ENCODE measurements at places on chromosomes 3 and 15.

DNA sequence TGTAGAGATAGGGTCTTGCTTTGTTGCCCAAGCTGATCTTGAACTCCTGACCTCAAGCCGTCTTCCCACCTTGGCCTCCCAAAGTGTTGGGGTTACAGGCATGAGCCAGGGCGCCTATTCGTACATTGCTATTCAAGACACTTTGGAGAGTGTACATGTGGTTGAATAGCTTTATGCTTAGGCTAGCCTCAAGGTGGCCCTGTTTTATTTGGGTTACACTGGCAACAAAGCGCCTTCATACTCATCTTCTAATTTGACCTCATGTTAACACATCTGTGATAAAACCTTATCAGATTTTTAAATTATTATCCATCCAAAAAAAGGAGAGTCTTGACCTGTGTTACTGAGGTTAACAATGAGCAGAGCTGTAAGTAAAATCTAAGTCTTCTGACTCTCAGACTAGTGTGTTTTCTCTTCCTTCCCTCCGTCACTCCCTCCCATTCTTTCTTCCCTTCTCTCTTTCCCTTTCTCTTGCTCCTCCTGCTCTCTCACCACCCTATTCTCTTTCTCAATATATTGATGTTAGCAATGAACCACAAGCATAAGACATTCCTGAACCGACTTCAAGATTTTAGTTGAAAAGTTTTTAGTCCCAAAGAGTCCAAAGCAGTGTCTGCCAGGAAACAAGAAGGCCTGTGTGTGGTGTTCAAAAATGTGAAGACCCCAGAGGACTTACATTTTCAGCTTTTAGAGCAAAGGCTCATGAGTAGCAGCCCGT lies 603.7 kb upstream of the CFAP20DC start:
- DNase-seq, result no peak

DNA sequence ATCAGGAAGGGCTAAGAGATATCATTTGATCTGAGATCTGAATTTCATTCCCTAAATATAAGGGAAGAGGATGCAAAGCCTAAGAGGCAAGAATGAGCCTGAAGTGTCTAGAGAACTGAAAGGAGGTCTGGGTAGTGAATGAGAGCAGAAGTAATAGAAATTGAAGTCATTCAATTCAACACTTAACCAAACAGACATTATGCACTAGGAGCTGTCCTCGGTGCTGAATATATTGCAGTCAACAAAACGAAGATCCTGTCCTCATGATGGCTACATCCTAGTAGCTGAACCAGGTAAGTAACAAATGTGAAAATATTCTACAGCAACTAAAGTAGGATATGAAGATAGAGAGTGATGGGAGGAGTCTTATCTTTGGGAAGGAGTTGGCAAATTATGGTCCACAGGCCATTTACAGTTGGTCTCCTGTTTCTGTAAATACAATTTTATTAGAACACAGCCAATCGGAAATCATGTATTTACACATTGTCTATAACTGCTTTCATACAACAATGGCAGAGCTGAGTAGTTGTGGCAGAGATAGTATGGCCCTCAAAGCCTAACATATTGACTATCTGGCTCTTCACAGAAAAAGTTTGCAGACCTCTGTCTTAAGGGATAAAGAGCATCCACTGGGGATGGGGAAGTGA lies 192.9 kb upstream of the CADPS start:
- DNase-seq, result no peak

DNA sequence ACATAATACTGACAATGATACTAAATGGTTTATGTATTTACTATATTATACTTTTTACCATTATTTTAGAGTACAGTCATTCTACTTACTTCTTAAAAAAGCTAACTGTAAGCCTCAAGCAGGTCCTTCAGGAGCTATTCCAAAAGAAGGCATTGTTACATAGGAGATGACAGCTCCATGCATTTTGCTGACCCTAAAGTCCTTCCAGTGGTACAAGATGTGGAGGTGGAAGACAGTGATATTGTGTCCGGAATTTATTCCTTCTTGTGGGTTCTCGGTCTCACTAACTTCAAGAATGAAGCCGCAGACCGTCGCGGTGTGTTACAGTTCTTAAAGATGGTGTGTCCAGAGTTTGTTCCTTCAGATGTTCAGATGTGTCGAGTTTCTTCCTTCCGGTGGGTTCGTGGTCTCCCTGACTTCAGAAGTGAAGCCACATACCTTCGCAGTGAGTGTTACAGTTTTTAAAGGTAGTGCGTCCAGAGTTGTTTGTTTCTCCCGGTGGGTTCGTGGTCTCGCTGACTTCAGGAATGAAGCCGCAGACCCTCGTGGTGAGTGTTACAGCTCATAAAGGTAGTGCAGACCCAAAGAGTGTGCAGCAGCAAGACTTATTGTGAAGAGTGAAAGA lies 20.9 kb downstream of the AVEN start:
- no peak for DNase-seq

- no peak for DNase-seq
Measured at GRCh38 chr3:185646382-185647133, 60.5 kb downstream of the SENP2 start.

DNA sequence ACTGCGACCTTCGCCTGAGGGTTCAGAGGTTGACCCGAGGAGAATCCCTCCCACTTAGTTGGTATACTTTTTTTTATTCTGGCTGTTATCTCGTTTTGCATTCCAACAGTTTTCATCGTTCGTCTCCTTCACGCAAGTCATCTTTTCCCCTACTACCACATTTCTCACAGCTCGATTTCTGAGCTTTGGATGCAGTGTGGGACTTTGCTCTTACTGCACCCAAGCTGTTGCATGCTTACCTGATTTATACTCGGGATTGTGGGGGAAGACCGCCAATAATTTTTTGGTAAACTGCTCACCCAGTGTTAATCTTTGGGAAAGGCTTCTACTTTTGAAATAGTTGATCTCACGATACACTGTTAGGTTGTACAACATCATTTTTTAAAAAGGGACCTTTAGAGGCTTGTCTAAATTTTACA lies 702 bp downstream of the TBC1D23 start:
- no peak for DNase-seq

- DNase-seq, result no peak
Measured at GRCh38 chr15:40263024-40263754, 19.7 kb downstream of the ANKRD63 start.

- no peak for DNase-seq
Measured at GRCh38 chr3:53144862-53145712, 14.9 kb upstream of the RFT1 start.

GRCh38 chr15:73385205-73385604 lies 16.4 kb upstream of the HCN4 start:
- DNase-seq, result no peak

GRCh38 chr3:141321109-141321497 lies 47.2 kb upstream of the ZBTB38 start:
- no peak for DNase-seq

- no peak for DNase-seq
Measured at GRCh38 chr15:65384505-65384894, 6.7 kb upstream of the IGDCC3 start.

DNA sequence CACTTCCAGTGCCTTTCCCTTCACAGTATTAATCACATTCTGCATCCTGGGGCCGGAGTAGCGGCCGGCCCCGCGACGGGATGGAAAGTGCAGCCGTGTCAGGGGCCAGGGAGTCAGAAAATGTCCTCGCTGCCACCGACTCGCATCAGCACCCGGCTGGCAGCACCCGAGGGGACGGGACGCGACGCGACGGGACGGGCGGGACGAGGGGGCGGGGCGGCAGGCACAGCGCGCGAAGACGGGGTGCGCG lies 353 bp downstream of the ATG3 start:
- no peak for DNase-seq

- DNase-seq, result no peak
Measured at GRCh38 chr15:90082140-90082715, 20.0 kb downstream of the IDH2 start.

GRCh38 chr3:160474416-160474838 lies 24.8 kb upstream of the TRIM59 start:
- no peak for DNase-seq

GRCh38 chr15:58932710-58933280 lies 684 bp downstream of the SLTM start:
- no peak for DNase-seq

GRCh38 chr3:18425641-18426257 lies 610 bp upstream of the SATB1 start:
- no peak for DNase-seq

DNA sequence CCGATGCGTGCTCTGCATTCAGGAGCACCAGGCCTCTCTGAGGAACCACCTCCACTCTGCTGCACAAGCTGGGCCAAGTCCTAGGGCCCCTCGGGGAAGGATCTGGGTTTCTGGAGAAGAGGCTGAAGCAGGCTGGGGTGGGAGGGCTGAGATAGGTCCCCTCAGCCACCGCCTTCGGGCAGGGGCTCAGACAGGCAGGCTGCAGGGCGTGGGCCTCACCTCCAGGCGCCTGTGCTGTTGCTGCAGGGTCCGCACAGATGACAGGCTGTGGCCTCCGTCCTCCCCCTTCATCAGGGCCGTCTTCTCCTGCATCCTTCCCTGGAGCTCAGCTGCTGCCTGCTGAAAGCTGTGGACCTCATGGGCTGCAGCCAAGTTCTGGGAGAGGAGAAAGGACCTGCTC lies 15.2 kb downstream of the PLA2G4B start:
- no peak for DNase-seq

DNA sequence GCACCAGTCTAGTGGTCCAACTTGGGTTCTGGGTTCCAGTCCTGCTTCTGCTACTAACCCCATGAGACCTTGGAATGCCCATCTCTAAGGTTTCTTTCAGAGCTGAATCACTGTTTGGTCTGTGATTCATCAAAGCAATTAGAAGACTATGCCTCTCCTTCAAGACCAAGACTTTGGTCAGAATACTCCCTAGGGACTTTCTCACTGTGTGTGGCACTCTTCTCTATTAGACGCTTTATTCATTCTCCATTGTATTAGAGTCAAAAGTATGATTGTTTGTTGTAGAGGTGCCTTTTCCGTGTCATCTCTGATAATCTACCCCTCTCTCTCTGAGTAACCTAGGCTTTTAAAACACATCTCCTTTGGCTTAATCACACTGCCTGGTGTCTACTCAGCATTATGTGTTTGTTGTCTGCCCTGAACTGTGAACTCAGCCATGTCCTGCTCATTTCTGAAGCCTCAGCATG lies 90.5 kb downstream of the LPP start:
- DNase-seq, result no peak

DNA sequence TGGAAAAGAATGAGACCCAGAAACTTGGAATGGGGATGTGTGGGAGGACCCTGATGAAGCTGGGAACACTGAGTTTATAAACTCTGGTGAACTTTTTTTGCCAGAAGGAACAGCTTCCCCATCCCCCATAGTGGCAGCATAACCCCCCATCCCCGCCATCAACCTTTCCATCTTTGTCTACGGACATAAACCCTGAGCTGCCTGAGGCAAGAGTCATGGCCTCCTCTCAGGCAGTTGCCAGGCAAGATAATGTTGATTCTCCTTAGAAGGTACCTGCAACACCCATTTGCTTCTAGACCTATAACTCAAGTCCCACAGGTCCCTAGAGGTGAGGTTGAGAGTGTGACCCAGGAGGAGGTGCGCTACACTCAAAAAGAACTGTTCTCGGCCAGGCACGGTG lies 11.5 kb downstream of the MAP4 start:
- DNase-seq, result no peak

GRCh38 chr3:64494526-64494925 lies 193.3 kb downstream of the ADAMTS9 start:
- no peak for DNase-seq
